Bladder microvascular endothelial cell (primary cell): ENCODE measurements at places on chromosomes 5 and 9. TPM values are rescaled to one million over a fixed set of nuclear protein-coding genes. Genes with fewer than 3 reads are reported as not detected.

MPDZ gene
- total RNA-seq, result 63.6 and 128 TPM in 2 replicates

MRPS27 gene
- total RNA-seq, result 52.0 and 54.6 TPM in 2 replicates

CTXN3 gene
- not detected in 2 replicates for total RNA-seq

IFNA16 gene
- total RNA-seq, result not detected in 2 replicates

BNC2 gene
- 7.6 and 10.4 TPM in 2 replicates for total RNA-seq

IL4 gene
- not detected in 2 replicates for total RNA-seq

JMY gene
- 5.5 and 16.1 TPM in 2 replicates for total RNA-seq

PRR16 gene
- not detected in 2 replicates for total RNA-seq

S1PR3 gene
- total RNA-seq, result 0.65 and 3.1 TPM in 2 replicates

ZCCHC9 gene
- total RNA-seq, result 11.8 and 17.1 TPM in 2 replicates

NOXA1 gene
- 0.97 and 2.1 TPM in 2 replicates for total RNA-seq

SURF6 gene
- 5.7 and 18.4 TPM in 2 replicates for total RNA-seq

FGD3 gene
- under 0.01 TPM in 1 of 2 replicates, not detected in the other for total RNA-seq

CEMIP2 gene
- total RNA-seq, result 85.3 and 142 TPM in 2 replicates

SPINK13 gene
- total RNA-seq, result not detected in 2 replicates

PRLR gene
- not detected in 2 replicates for total RNA-seq

DDX4 gene
- not detected in 2 replicates for total RNA-seq

ORM2 gene
- total RNA-seq, result not detected in 2 replicates

ZNF462 gene
- 6.8 and 21.3 TPM in 2 replicates for total RNA-seq

GPX3 gene
- total RNA-seq, result 7.3 and 14.5 TPM in 2 replicates

PRSS3 gene
- total RNA-seq, result 2.3 and 3.9 TPM in 2 replicates

RMRP gene
- total RNA-seq, result 15,158 and 208,384 TPM in 2 replicates

SLC34A1 gene
- not detected in 2 replicates for total RNA-seq

IL13 gene
- total RNA-seq, result not detected in 2 replicates

RAPGEF6 gene
- 19.1 and 44.7 TPM in 2 replicates for total RNA-seq

TOR1B gene
- 18.6 and 31.9 TPM in 2 replicates for total RNA-seq

GCNT4 gene
- total RNA-seq, result 0.25 and 0.81 TPM in 2 replicates

C5orf52 gene
- not detected in 2 replicates for total RNA-seq
